ENCODE measurements at places on chromosomes 5 and 9.

- no peak for DNase-seq
Measured at GRCh38 chr5:176895831-176896230, 3.3 kb downstream of the HK3 start.

DNA sequence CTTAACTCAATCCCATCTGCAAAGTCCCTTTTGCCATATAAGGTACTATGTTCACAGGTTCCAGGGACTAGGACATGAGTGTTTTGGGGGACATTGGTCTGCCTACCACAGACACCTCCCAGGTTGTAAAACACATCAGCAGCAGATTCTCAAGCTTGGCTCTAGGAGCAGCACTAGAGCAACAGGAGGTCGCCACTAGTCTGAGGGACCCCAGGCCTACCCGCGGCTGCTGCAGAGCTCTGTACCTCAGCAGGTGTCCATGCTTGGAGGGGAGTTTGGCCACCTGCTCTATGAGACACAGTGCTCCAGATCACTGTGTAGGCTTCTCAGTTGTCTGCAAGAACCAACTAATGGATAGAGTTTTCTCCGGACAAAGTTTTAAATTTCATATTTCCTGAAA lies 262.2 kb upstream of the ARRDC3 start:
- DNase-seq: no peak

DNA sequence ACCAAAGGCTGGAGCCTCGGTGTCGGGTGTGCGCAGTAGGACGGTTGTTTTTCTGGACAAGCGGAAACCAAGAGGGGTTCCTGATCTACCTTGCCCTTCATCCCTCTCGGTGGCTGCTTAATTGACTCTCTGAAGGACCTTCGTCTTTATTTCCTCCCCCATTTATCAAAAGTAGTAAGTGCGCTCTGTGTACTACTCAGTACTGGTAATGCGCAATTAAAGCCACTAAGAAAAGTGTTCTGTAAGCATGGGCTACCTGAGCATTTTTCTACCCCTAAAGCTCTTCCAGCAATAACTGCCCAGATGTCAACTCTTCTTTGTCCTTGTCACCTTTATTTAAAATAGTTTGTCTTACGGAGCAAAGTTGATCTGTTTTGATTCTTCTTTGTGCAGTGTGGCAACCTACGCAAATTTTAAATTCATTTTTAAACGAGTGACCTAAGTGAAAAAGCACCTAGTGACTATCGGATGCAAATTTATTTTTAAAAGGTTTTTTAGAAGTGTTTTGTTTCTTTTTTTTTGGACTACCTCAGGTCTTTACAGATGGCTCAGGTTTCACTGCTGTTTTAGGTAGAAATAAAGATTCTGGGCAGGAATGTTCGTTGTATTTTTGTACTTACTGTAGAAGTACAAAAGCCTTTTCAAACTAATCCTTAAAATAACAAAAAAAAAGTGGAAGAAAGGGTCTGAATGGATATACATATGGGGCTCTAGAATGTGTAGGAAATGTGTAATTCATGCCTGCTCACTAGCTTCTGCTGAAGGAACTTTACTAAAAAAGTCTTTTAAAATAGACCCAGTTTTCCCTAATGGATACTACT lies 2.0 kb downstream of the JMY start:
- no peak for DNase-seq

- no peak for DNase-seq
Measured at GRCh38 chr5:122258241-122258640, 53.8 kb upstream of the SNCAIP start.

DNA sequence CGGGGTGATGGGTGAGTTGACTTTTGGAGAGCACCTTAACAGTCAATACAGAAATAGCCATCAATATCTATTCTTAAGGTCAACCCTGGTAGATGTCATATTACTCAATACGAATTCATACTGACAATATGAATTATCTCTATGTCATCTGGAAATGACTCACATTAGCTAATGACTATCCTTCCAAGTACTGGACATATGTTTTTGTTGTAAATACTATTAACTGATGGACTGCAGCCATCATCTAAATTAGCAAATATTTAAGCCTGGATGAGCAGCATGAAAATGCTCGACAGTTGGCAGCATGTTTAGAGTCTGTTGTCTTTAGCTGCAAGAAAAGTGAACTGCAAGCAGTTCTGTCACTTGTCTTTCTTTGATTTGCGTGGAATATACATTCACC lies 19.6 kb upstream of the ISOC1 start:
- DNase-seq: no peak

GRCh38 chr5:111299067-111299481 lies 74.9 kb downstream of the CAMK4 start:
- DNase-seq: no peak

GRCh38 chr5:102278231-102278630 lies 17.9 kb downstream of the SLCO4C1 start:
- DNase-seq: no peak

DNA sequence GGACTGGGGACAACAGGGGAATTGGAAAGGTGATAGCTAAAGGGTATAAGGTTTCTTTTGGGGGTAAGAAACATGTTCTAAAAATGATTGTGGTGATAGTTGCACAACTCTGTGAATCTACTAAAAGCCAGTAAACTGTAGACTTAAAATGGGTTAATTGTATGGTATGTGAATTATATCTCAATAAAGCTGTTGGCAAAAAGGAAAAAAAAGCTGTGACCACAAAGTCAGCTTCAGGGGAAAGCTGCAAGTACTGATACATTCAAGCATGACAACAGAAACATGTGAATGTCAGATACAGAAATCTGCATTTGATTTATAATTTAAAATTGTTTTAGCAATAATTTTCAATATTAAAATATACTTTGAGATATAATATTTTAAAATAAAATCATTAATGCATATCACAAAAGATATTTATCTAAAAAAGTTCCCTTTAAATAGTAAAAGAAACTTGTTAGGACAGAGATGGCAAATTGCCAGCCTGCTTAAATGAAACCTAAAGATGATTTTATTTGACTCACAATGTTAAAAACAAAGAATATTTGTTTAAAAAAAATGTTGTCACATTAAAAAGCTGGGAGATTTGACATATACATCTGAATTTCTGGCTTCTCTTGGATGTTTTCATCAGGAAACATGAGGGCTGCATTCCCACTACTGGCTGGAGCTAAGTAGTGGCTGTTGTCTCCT lies 66.0 kb downstream of the TBCA start:
- no peak for DNase-seq

GRCh38 chr5:159497221-159497620 lies 166.9 kb upstream of the IL12B start:
- DNase-seq: no peak

GRCh38 chr5:68369023-68369359 lies 153.4 kb downstream of the PIK3R1 start:
- no peak for DNase-seq

GRCh38 chr5:163439092-163439425 lies 1.7 kb downstream of the CCNG1 start:
- DNase-seq: no peak

DNA sequence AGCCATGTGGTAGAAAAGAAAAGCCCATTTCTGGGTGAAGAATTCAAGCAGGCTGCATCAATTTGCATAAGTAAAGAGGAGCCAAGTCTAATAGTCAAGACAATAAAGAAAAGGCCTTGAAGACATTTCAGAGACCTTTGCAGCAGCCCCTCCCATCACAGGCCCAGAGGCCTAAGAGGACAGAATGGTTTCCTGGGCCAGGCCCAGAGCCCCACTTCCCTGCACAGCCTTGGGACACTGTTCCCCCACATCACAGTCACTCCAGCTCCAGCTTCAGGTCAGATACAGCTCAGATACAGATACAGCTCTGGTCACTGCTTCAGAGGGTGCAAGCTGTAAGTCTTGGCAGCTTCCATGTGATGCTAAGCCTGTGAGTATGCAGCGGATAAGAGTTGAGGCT lies 29.1 kb downstream of the PLGRKT start:
- DNase-seq: no peak

- DNase-seq: no peak
Measured at GRCh38 chr5:179314606-179315355, 30.5 kb downstream of the ADAMTS2 start.

GRCh38 chr5:35331956-35332950 lies 102.0 kb upstream of the PRLR start:
- DNase-seq: no peak

GRCh38 chr9:128972956-128973355 lies 25.5 kb downstream of the NUP188 start:
- no peak for DNase-seq

- DNase-seq: no peak
Measured at GRCh38 chr5:82156874-82157273, 121.3 kb downstream of the RPS23 start.

- DNase-seq: no peak
Measured at GRCh38 chr5:57745700-57746651, 263.4 kb upstream of the ACTBL2 start.

- DNase-seq: no peak
Measured at GRCh38 chr5:56307714-56308333, 74.7 kb upstream of the ANKRD55 start.

DNA sequence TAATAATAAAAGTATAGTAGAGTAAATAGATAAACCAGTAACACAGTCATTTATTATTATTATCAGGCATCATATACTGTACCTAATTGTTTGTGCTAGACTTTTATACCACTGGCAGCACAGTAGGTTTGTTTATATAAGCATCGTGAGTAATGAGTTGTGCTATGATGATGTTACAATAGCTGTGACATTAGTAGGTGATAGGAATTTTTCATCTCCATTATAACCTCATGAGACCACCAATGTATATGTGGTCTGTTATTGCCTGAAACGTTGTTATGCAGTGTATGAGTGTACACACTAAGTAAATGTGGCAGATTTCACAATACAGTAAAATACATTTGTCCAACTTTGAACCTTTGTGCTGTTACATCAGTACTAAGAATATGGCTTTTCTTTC lies 72.7 kb upstream of the SPATA31D4 start:
- DNase-seq: no peak

- no peak for DNase-seq
Measured at GRCh38 chr5:39016587-39017275, 57.5 kb downstream of the RICTOR start.

DNA sequence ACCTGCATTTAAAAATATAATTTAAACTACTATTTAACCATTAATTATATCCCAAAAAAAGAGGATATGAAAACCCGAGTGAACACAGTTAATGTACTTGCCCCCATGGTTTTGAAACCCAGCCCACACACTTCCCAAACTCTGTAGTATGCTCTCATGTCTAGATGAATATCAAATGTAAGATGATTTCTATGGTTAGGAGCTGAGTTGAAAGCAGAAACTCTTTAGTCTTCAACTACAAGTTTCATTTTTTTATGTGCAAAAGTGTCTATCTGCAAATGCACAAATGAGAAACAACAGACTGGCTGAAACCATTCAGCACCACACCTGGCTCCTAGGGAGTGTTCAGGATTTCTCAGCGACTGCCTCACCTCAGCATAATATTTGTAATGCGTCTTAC lies 183.3 kb downstream of the SEMA5A start:
- DNase-seq: no peak

GRCh38 chr5:80592105-80592504 lies 22.0 kb upstream of the ANKRD34B start:
- no peak for DNase-seq

GRCh38 chr5:493119-493701 lies 31.0 kb downstream of the SLC9A3 start:
- no peak for DNase-seq

GRCh38 chr5:14447958-14448911 lies 133.4 kb upstream of the OTULINL start:
- no peak for DNase-seq

GRCh38 chr9:130195638-130196037 lies 23.4 kb downstream of the NCS1 start:
- no peak for DNase-seq

DNA sequence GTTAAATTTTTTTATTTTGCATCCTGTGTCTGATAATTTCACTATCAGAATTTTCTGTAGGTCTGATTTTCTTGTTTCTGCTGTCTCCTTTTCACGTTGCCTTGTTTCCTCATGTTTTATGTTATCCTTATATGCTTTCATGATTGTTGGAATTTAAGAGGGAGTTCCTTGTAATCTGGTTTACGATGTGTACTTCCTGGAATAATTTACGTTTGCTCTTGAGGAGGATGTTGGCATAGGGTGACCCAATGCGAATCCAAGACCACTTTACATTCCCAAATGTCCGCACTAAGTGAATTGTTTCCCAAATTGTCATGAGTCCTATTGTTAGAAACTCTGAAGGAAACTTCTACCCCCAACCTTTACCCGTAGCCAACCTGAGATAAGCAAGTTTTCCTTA lies 80.3 kb downstream of the ADAMTSL1 start:
- DNase-seq: no peak

DNA sequence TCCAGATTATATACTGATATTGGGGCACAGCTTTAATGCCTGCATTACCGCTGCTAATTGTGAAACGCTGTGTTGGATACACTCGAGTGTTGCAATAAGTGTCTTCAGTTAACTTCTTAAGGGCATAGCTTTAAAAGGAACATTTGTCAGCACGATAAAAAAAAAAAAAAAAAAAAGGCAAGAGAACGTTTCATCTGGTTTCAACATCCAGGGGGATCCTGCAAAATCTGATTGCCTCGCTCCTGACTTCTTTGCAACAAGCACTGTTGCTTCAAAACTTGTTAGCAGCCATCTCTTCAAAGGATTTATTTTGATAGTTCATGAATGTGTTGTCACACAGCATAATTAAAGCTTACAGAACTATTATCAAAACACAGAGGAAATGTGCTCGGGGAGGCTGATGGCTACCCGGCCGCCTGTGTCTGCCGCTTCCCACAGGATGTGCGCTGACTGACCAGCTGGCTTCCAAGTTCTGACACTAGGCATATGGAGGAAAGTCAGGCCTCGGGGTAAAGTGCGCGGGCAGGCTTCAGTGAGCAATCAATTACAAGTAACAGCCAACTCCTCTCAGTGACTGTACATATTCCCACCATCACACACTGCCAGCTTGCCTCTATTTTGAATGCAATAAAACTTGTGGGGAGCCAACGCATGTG lies 77.7 kb downstream of the EBF1 start:
- DNase-seq: no peak

GRCh38 chr9:128325629-128326028 lies 3.0 kb downstream of the COQ4 start:
- no peak for DNase-seq

- DNase-seq: no peak
Measured at GRCh38 chr9:12860998-12861397, 86.2 kb downstream of the LURAP1L start.

DNA sequence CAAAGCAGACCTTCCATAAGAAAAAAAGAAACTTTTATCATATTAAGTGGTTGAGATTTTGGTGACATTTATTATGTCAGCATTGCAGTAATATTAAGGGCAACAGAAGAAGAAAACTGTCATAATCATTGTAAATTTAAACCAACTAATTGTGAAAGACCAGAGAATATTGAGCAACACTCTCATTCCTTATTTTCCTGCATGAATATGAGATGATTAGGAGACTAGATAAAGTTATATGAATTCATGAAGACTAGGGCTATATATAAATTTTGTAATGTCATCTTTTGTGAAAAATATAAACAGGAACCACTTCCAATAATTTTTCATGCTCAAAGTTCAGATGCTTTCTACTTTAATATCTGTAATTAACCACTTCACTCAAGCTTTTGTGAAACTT lies 974.5 kb upstream of the CDH10 start:
- no peak for DNase-seq

- DNase-seq: peak; percentile 62
Measured at GRCh38 chr9:107905308-107906020, 415.9 kb upstream of the KLF4 start.

GRCh38 chr5:76331126-76331525 lies 72.0 kb upstream of the IQGAP2 start:
- no peak for DNase-seq

GRCh38 chr5:171480239-171480638 lies 60.8 kb downstream of the FGF18 start:
- no peak for DNase-seq

Data from globus pallidus (tissue), 1 donor.